ENCODE measurements at places on chromosomes 6 and 20.

- no peak for DNase-seq
Measured at GRCh38 chr6:1821513-1822183, 211.9 kb downstream of the FOXC1 start.

GRCh38 chr20:11060423-11061185 lies 386.8 kb upstream of the JAG1 start:
- DNase-seq, result no peak

DNA sequence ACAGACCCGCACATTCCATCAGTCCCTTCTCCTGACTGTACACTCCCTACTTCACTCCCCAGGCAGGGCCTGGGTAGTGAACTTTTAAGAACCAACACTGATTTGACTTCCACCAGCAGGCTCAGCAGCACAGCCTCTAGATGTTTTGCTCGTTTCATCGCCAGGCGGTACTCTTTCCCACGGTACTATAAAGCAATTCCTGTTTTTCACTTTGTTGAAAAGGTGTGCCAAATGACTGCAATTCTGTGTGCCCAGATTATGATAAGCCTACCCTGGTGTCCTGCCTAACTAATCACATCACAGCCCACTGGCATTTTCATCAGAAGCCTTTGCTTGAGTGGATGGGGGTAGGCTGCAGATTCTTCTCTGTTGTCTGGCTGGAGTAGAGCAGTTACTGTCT lies 12.9 kb upstream of the WTAP start:
- no peak for DNase-seq

DNA sequence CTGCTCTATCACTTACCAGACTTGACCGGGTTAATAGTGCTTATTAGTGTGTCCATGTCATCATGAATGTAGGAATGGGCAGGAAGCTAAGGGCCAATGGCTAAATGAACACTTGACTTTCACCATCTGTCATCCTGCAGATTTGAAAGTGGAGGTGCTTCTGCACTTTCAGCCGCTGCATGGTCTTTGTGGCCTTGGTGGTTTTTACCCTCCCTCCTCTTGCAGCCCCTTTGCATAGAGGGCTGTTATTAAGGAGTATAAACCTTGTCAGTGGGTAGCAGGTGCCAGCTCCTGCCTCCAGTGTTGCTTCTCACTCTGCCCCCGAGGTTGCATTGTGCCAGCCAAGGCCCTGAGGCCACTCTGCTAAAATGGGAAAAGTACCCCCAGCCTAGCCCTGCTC lies 122.2 kb upstream of the TNFAIP3 start:
- DNase-seq, result no peak

DNA sequence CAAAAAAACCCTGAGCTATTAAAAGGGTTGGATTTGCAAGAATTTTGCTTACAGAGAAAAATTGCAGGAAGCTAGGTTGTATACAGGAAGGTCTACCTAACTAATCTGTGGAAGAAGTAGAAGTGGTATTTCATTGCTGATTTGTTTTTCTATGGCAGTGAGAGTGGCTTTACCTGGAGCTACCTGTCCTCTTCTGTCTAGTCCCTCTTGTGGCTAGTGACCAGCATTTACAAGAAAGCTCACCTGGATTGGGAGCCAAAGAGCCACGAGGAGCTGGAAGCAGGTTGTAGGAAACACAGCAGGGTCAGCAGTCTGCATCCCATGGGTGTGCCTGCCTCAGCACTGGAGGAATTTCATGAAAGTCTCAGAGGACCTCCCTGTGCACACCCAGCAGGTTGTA lies 120.3 kb upstream of the RALGAPA2 start:
- DNase-seq, result no peak

DNA sequence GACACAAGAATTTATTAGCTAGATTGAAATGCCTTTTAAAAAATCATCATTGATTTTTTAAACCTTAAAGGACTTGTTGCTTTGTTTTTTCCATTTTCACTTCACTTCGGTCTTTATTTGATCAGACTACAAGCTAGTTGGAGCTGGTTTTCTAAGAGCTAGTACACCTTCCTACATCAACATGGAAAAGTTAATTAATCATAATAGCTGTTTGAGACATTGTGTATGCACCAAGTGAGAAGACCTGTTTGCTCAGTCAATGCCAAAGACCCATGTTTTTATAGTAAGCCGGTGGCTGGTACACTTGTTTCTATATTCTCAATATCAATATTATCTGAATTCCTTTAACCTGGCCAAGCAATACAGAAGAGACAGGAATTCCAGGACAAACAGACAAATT lies 310.2 kb upstream of the SGK1 start:
- no peak for DNase-seq

DNA sequence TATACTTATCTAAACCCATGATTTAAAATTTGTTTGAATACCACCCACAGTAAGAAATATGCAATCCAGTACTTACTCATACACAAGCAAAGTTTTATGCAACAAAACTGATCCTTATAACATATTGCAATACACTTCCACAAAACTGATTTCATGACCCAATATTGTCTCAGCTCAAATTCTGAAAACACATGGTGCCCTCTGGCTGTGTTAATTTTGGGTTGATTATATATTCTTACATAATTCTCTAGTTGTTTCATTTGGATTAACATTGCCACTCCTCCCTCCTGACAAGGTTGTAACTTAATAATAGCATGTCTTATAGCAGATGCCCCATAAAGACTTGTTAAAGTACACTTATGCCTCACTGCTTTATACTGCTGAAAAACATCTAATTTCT lies 73.0 kb upstream of the TULP1 start:
- DNase-seq, result peak; percentile 46

DNA sequence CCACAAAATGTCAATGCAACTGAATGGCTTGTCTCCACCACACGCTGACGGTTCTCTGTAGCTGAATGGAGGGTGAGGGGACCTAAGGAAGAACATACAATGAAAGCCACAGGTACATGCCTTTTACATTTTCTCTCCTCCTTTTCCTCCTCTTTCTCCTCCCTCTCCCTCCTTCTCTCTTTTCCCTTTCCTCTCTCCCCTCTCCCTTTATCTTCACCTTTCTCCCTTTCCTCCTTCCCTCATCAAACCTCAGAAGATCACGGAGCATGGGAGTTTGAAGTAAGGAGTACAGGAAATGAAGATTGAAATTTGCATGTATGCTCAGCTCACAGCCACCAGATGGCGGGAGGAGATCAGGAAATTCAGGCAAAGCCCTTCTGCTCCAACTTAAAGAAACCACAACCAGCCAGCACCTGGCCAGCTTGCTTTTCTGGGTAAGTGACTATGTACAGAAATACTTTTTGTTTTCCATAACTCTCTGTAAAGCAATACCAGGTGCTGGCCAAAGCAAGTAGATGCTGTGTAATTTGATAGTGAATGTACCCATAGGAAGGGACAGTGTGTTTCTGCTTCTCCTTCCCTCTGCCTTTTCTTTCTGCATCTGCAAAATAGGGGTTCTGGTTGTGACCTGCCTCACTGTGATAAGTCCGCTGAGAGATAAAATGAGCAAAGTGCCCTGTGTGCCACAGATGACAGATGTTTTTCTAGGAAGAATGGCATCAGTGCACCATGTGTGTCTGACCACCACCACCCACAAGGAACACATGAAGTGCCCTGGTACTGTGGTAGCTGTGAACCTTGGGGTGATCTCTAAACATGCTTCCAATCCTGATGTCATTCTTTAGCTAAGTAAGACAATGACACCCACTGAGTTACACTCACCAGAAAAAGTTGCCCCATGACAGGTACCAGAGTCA lies 18.6 kb upstream of the FOXO3 start:
- DNase-seq, result peak; percentile 76

Data from suppressor macrophage treated with lipopolysaccharide for 1 hour (primary cell).